ENCODE measurements at places on chromosomes 1 and 21.

- no peak for DNase-seq
Observed at GRCh38 chr21:41399246-41399800, 26.7 kb upstream of the MX1 start.

GRCh38 chr21:45801129-45801964 lies 157.8 kb downstream of the PCBP3 start:
- no peak for DNase-seq

- DNase-seq, result no peak
Observed at GRCh38 chr1:27563591-27564471, 40.1 kb downstream of the AHDC1 start.

GRCh38 chr21:17949421-17949820 lies 130.3 kb upstream of the C21orf91 start:
- DNase-seq, result no peak

- no peak for DNase-seq
Observed at GRCh38 chr1:77906624-77907023, 18.2 kb downstream of the NEXN start.

DNA sequence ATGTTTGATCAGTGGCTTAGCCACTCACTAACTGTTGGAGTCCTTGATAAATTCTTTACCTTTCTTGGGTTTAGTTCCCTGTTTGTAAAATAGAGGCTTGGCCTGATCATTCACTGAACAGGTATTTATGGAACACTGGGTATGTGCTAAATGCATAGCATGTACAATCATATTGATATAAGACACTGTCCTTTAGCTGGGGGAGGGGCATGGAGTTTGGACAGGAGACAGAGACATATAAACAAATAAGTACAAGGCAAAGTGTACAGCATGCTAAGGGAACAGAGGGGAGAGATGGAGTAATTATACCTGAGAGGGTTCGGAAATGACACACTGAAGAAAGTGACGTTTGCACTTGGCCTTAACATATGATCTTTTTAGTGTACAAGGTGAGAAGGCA lies 124.3 kb upstream of the CACNA1E start:
- no peak for DNase-seq

- no peak for DNase-seq
Observed at GRCh38 chr1:17629460-17629859, 90.0 kb downstream of the ARHGEF10L start.

DNA sequence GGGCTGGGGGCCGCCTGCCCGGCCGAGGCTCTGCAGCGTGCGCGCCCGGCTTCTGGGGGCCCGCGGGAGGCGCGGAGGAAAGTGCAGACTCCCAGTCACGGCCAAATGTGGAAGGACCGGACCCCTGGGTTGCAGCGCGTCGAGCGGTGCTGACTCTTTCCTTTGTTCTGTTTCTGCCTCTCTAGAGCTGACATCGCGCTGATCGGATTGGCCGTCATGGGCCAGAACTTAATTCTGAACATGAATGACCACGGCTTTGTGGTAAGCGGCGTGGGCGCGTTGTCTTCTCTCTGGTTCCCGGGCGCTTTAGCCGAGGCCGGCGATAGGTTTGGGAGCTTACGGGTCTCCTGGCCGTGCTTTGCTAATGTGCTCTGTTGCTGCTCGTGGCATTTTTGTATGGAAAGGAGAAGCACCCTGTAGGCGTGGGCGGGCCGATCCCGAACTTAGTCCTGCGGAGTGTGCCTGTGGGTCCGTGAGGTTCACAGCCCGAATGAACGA lies 629 bp downstream of the PGD start:
- DNase-seq, result no peak

DNA sequence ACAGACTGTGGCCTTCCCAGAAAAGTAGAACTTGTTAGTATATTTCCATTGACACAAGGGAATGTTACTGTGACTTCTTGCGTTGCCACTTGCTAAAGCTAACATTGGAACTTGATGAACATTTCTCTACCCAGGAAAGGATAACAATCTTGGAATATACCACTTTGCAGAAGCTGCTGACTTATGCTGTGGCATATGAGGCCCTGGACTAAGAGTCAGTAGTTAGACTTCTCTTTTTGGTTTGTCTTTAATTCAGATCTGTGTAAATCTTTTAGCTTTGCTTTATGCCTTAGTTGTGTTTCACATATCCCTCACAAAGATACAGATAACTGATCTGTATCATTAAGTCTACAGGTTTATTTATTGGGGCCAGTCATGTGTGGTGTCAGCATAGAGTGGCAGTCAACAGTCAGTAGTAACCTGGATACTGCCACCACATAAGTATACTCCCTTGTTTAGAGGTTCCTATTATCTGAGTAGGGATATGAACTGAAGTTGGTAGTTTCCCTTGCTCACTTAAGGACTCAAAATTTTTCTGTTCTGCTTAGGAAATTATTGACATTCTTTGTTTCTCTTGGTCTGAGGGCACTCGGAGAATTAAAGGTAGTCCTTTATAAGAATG lies 14.7 kb downstream of the RNF2 start:
- DNase-seq, result no peak

DNA sequence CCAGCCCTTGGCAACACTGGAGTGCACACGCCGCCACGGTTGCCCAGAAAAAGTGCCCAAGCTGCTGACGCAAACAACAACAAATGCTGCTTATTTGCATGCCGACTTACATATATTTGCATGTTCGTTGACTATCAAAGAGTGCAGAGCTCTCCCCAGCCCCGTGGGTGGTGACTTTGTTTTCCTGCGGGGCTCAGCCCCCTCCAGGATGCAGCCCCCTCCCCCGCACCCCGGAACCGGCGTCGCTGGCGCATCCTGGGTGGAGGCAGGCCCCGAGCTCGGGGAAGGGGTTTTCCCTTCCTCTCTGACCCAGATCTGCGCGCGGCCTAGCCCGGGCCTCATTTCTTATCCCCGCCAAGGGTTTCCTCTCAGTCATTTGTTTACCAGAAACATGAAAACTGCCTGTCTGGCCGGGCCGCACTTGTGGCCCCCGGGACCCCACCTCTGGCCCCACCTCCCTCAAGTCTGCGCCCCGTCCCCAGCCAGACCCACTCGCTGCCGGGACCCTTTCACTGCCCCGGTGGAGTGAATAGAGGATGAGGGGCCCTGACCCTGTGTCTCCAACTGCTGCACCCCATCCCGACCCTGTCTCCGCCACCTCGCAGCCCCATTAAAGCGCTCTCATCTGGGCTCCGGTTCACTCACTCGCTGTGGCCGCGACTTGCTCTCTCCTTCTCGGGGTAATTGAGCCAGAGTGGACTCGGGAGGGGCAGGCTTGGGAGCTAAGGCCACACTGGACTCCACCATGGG lies 5.5 kb downstream of the TNFRSF25 start:
- peak; percentile 92 for DNase-seq

DNA sequence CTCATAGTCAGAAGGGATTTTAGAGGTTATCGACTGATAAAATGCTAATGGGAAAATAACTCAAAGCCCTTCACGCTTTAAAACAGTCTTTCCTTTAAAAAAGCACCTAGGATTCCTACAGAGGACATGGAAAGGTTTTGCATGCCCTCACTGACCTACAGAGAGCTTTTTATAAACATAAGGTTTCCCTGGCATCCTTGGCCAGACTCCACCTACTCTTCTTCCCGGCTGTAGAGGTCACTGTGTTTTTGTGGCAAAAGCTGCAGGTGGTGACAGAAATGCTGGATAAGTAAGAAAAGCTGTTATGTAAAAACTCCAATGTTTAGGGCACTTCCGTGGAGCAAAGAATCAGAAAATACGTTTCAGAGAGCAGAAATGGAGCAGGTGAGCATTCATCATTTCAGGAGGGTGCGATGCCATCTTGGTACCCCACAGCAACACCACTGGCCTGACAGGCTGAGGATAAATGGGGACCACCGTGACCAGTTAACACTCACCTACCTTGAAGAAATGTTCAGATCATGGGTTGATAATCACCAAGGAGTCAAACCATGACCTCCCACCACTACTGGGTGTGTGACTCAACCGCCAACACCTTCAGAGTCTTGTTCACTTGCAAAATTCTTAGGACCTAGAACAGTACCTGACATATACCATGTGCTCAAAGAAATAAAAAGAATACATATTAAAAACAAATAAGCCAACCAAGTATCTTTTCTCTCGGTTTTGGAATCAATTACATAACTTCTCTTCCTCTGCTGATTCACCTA lies 46.6 kb downstream of the SSBP3 start:
- no peak for DNase-seq

GRCh38 chr1:99751877-99752504 lies 14.4 kb downstream of the FRRS1 start:
- DNase-seq, result no peak

GRCh38 chr1:6427441-6428390 lies 3.1 kb downstream of the ESPN start:
- no peak for DNase-seq

DNA sequence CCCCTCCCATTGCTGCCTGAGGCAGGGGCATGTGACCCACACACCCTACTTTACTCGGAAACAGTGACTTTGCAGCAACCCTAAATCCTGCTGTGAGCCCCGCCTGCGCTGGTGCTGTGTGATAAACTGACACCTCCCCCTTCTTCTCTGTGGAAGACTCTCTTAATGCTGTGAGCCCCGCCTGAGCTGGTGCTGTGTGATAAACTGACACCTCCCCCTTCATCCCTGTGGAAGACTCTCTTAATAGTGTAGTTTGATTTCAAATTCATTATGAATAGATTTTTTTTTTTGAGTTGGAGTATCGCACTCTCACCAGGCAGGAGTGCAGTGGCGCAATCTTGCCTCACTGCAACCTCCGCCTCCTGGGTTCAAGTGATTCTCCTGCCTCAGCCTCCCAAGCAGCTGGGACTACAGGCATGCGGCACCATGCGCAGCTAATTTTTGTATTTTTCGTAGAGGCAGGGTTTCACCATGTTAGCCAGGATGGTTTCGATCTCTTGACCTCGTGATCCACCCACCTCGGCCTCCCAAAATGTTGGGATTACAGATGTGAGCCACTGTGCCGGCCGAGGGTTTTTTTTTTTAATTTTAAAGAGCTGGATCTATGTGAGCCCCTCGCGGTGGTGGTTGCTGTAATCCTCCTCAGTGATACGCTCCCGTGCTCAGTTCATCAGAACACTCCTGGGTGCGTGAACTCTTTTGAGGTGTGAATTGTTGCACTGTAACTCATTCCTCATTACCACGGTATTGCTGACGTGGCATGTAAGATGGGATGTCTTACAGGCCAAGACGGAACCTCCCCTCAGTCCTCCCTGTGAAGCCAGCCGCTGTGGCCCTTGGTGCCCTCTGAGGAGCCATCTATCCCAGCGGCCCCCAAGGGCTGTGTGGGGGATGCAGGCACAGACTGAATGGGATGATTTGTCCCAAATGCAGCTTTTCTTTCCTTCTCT lies 60.3 kb downstream of the GALNT2 start:
- peak; percentile 39 for DNase-seq

GRCh38 chr1:178599087-178599486 lies 86.2 kb downstream of the TEX35 start:
- DNase-seq, result no peak

GRCh38 chr1:14413819-14414490 lies 184.5 kb upstream of the KAZN start:
- DNase-seq, result no peak

DNA sequence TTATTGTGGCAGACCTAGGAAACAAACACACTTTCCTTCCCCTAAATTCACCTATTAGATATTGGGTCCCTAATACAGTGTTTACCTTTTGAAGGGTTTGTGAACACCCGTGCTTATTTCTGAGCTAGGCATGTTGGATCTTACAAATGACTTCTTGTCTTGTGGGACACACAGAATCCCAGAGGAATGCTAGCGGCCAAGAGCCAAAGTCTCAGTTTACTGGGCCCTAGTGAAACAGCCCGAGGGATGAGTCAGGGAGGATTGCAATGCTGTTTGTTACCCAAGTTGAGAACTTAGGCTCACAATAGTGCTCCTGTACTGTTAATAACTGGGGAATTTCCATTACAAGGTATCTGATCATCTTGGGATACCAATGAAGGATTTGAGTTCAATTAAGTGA lies 100.1 kb upstream of the AKT3 start:
- DNase-seq, result no peak

DNA sequence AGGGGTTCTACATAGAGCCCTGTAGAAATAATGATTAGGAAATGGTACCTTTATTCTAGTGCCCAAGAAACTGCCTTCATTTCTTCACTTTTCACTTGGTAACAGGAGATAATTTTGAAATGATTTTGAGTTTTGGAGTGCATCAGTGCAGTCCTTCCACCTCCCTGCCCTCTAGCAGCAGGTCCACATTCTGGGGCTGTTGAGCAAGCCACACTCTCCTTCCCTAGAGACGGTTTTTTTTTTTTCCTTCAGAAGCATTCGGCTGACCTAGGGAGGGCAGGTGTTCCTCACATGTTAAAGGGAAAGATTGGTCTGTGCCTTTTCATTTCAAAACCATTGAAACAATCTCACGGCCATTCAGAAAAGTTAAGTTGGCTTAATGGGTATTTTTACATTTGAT lies 39.8 kb downstream of the SLC37A1 start:
- DNase-seq, result no peak

DNA sequence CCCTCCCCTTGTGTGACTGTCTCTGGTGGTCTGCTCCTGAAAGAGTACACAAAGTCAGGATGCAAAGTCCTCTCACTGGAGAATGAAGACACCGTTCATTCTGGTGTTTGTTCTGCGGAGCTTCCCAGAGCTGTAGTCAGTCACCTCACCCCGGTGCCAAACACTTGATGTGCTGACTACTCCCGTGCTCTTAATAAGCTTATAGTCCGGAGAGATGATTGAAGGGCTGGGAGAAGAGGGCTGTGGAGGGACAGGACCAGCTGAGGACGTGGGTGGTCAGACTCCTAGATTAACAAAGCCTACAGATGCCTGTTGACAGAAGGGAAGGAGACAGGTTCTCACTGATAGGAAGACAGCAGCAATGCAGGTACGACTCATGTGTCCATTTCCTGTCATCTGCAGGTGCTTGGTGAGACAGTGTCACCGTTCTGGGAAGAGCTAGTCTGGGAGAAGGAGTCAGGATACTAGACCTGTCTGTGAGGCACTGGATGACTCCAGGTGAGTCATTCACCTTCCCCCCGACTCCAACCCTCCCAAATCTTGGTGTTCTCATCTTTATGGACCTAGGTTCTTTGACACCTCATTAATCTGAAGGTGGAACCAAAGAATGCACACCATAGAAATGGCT lies 40.4 kb upstream of the LRRN2 start:
- DNase-seq, result no peak

GRCh38 chr1:215660259-215660658 lies 93.2 kb downstream of the KCTD3 start:
- DNase-seq, result no peak

- no peak for DNase-seq
Observed at GRCh38 chr1:231734417-231734816, 107.8 kb downstream of the DISC1 start.

GRCh38 chr1:100461222-100461621 lies 76.7 kb upstream of the GPR88 start:
- DNase-seq, result no peak

DNA sequence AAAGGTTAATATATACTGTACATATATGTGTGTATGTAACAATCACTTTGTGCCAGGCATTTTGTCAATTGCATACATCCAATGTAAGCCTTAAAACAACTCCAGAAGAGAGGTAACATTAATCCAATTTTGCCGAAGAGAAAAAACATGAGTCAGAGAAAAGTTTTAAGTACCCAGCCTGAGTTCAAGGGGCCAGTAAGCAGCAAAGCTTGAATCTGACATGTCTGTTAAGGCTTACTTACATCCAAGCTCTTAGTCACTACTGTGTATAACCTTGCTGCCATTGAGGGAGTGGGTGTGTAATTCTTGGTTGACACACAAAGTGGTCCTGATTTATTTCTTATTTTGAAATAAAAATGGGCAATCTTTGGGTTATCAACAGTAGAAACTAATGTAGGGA lies 360.4 kb upstream of the LYPLAL1 start:
- no peak for DNase-seq
